ENCODE measurements at places on chromosomes 5 and 9.
A peak's percentile ranks its signal among the peaks of the same experiment; 100 is the strongest.

DNA sequence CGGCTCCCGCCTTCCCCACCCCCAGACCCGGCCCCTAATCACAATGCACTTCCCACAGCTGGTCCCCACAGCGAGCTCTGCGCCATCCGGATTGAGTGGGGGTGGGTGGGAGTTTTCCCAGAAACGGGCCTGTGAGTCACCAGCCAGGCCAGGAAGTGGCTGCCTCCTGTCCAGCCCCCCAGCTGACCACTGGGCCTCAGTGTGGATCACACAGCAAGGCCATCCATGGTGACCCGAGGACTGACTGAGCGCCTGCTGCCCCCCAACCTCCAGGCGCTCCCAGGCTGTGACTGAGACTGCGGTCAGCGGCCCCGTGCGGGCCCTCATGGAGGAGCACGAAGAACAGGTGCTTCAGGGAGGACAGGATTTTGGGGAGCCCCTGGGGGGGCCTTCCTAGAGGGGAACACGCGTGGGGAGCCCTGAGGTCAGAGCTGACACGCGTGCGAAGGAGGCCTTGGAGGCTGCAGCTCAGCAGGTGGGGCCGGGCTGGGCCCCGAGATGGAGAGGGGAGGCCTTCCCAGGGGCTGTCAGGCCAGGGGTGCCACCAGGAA lies 48.3 kb upstream of the EGFL7 start:
- DNase-seq: no peak

DNA sequence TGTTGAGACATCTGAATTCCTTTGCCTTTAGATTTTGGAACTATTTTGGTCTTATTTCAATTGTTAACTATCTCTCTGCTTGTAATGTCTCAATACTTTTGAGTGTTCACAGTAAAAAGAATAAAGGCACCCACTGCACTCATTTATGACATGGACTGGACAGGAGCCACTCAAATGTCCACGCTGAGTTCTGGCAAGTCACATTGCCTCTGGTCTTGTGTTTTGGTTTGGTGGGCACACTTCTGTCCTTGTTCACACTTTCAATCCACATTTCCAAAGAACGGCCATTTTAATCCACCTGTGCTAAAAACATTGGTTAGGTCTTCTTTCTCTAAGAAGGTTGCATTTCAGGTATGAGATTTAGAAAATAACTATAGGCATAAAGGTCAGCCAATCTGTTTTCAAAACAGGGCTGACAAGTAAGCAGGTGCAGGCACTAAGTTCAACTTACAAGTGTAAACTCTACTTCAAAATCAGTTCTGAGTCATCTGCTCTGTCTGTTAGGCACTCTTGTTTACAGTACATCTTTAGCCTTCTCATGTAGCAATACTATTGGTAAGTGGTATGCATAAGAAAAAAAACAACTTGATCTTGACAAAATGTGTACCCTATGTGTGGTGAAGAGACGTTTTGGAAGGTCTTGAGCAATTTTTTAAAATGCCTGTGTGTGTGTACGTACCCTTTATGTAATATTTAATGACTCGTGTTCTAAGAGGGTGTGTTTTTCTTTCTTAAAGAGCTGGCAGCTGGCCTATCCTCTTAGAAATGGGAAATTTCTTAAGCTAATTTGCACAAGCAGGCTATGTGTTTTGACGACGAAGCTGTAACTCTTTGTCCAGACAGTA lies 31.5 kb upstream of the ZFAND5 start:
- no peak for DNase-seq

GRCh38 chr9:136847088-136847825 lies 2.0 kb upstream of the PHPT1 start:
- DNase-seq: no peak

- DNase-seq: no peak
These were observed 3.1 kb downstream of the FBLL1 start for GRCh38 chr5:168531987-168532864.

DNA sequence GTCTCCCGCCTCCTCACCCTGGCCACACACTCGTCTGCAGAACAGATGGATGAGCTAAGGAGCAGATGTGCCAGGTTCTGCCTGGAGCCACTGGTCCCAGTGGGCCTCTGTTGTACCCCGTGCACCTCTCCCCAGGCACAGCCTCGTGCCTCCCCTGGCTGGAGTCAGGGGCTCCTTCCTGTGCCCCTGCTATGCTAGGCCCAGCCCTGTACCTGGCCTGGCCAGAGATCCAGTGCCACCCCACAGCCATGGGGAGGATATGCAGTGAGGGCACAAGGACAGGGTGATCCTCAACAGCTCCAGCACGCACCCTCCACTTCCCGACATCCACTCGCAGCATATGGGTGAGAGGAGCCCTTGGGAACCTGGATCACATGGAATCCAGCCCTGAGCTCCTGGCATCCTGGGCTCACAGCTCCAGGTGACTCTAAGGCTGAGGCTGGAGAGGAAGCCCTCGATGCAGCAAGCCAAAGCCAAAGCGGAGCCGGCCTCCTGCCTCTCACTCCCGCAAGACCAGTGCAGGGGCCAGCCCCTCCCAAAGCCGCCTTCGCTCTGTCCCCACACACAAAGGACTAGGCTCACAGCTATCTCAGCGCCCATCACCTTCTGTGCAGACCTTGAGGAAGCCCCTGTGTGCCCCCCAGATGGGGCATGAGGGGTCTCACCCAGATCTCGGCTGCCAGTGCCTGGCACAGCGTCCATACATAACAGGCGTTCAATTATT lies 23.7 kb upstream of the ADAMTS2 start:
- no peak for DNase-seq

DNA sequence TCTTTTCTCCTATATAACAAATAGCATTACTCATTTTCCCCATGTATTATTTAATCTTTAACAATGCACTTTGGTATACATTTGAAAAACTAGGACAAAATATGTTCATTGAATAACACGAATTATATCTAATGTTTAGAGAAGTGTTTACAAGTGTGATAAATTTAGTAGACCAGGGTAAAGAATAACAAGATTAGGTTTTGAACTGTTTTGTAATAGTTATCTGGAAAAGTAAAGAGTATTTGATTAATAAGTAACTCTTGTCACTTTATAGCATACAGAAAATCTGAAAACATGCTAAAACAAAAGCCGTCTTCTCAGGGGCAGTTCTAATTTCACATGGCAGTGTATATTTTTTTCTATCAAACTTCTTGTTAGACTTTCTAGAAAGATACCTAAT lies 58.5 kb downstream of the PPIC start:
- no peak for DNase-seq

GRCh38 chr5:167968837-167969236 lies 322.6 kb upstream of the WWC1 start:
- no peak for DNase-seq

- DNase-seq: no peak
These were observed 576.2 kb downstream of the BNC2 start for GRCh38 chr9:16294133-16294770.

GRCh38 chr5:74866596-74867162 lies 492 bp upstream of the FAM169A start:
- no peak for DNase-seq

GRCh38 chr9:122816163-122816867 lies 12.1 kb downstream of the PDCL start:
- peak; percentile 30 for DNase-seq

DNA sequence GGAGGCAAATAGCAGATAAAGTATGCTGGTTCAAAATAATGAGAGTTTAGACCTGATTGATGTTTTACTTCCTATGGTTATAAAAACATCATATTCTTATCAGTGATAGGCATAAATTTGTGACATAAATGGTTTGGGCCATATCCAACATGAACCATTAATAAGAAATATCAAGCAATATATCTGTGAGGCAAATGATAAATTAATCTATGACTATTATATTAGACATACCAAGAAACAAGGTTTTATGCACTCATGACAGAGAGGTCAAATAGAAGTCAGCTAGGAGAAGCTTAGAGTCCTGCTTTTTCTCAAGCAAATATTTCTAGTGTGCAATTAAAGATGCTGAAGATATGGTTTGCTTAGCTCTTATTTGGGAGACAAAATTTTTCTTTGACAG lies 10.4 kb downstream of the SMIM3 start:
- DNase-seq: no peak

GRCh38 chr5:149371296-149371962 lies 7.7 kb downstream of the IL17B start:
- DNase-seq: no peak

- no peak for DNase-seq
These were observed 42.5 kb upstream of the BASP1 start for GRCh38 chr5:17174965-17175364.

- no peak for DNase-seq
These were observed 23.2 kb upstream of the PRRC2B start for GRCh38 chr9:131370638-131371037.

GRCh38 chr5:170821257-170821800 lies 37.8 kb downstream of the GABRP start:
- no peak for DNase-seq

- no peak for DNase-seq
These were observed 14.5 kb downstream of the ABCA2 start for GRCh38 chr9:137013571-137013940.
